ENCODE measurements at places on chromosomes 6 and 20.

DNA sequence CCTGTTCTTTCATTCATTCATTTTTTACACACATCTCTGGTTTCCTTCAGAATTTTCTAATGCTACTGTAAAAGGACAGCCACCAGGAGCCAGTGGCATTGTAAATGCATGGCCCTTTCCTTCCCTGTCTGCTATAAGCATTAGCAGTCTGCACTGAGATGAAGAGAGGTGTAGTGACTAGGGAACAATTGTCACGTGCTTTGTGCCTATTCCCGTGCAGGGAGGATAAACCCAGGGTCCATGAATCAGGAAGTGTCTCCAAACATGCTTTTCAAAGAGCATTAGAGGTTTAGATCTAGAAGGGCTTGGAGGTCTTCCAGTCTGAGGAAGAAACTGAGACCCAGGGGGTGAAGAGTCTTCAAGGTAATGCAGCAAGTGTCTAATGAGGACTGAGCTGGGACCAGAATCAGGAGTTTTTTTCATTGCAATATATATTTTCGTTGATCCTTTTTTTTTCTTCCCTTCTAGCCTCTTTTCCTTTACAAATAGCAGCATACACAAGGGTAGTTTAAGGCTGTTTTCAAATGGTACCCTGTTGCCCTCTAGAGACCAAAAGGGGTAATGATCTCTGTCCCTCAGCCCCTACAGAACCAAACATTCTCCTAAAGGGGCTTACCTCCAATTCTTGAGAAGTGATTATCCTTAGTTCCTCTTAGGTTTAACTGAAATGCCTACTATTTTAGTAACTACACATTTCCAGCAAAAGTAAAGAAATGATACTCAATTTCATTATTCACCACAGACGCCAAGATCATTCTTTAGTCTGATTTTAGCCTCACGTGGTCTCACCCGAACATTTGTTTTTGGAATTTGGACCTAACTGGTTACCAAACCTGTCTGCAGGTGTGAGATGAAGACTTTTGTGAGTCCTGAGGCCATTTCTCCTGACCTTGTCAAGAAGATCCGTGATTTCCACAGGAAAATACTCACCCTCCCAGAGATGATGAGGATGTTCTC, 6.6 kb downstream of the TRIM15 start:
- DNase-seq, result peak; percentile 13

- no peak for DNase-seq
Observed at GRCh38 chr6:134238960-134239795, 78.7 kb downstream of the SGK1 start.

- DNase-seq, result no peak
Observed at GRCh38 chr6:128492386-128492785, 28.0 kb downstream of the PTPRK start.

GRCh38 chr6:123904228-123904627, 100.6 kb downstream of the NKAIN2 start:
- DNase-seq, result no peak

DNA sequence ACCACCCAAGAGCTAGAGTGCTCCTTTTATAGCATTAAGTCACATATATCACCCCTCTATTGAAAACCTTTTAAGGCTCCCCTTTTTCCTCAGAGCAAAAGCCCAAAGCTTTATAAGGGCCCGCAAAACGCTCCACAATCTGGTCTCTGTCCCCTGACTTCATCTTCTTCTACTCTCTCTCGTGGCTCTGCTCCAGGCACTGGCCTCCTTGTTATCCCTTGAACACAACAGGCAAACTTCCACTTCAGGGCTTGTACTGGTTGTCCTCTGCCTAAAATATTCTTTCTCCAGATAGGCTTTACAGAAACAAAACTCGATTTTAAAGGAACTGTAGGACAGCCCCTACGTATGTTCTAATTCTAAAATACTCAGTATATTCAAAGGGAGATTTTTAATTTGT, 44.0 kb upstream of the SPDEF start:
- DNase-seq, result no peak

- no peak for DNase-seq
Observed at GRCh38 chr6:64672651-64673050, 1034.4 kb downstream of the EYS start.

DNA sequence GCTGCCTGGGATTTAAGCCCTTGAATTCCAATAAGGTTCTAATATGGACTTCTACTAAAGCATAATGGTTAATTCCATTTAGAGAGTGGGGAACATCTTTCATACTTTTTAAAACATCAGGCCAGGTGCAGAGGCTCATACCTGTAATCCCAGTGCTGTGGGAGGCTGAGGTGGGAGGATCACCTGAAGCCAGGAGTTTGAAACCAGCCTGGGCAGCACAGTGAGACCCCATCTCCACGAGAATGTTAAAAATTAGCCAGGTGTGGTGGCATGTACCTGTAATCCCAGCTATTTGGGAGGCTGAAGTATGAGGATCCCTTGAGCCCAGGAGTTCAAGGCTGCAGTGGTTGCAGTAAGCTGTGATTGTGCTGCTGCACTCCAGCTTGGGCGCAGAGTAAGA, 35.0 kb downstream of the E2F3 start:
- no peak for DNase-seq

GRCh38 chr6:27579973-27580372, 107.1 kb upstream of the ZNF184 start:
- DNase-seq, result no peak

GRCh38 chr6:13071550-13072345, 256.6 kb downstream of the TBC1D7 start:
- no peak for DNase-seq

DNA sequence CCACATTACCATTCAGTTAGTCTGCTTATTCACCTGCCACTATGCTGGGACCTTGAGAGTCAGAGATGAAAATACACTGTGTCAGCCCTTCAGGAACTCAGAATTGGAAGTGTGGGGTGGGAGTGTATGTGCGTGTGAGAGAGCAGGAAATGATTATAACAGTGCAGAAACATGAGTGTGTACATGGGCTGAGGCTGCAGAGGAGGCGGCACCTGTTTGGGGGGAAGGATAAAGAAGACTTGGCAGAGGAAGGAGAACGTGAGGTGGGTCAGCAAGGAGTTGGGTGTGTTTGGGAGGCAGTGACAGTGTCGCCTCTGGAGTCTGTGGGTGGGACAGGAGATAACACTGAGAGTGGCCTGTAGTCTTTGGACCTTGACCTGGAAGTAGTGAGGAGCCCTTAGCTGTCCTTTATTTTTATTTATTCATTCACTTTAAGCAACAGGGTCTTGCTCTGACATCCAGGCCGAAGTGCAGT, 3.1 kb downstream of the CHMP4B start:
- DNase-seq, result no peak

- DNase-seq, result peak; percentile 68
Observed at GRCh38 chr6:32685603-32686002, 19.1 kb upstream of the HLA-DQB1 start.

DNA sequence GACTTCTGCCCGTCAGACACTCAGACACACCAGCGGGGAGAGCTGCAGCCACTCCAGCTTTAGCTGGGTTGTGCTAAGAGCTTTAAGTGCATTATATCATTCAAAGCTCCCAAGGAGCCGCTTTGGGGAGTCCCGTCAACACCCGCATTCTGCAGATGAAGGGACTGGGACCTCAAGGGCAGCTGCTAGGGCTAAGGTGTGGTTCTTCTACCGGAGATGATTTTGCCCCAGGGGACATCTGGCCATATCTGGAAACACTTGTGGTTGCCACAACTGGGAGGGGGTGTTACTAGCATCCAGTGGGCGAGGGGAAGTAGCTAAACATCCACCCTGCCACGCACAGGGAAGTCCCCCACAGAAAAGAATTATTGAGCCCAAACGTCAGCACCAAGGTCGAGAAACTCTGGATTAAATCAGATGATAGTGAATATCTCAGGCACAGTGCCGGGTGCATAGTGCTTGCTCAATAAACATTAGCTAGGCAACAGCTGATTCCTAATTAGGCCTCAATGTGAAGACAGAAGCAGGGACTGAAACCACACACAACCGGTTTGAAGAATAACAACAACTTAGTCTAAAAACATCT, 29.6 kb downstream of the PMEPA1 start:
- DNase-seq, result no peak

DNA sequence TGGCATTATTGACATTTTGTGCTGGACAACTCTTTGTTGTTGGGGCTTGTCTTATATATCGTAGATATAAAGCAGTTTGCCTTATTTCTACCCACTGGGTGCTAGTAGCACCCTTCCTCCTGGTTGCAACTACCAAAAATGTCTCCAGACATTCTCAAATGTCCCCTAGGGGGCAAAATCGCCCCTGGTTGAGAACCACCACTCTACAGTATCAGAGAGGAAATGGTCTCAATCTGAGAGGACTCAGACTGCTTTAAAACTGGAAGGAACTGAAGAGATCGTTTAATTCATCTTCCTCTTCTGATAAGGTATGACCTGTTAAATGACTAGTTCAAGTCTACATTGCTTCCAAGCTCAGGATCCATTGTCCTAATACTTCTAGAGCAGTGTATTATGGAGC, 14.9 kb downstream of the SH3BGRL2 start:
- DNase-seq, result no peak

DNA sequence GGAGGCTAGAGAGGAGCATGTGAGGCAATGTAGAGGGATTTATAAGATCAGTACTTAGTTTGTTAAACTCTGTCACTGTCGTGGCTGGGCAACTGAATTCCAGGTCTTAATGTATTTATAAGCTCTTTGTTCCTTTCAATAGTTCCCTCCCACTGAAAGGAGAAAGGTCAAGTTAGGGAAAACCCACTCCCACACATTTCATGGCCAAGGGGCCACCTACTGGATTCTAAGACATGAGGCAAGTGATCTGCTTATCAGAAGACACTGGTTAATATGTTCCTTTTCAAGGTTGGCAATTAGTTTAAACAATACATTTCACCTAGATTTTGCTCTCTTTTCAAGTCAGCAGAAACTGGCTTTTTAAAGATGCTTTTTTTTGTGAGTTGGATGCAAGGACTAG, 5.4 kb upstream of the GSTA5 start:
- no peak for DNase-seq

- no peak for DNase-seq
Observed at GRCh38 chr6:11711984-11712711, 66.5 kb downstream of the ADTRP start.

DNA sequence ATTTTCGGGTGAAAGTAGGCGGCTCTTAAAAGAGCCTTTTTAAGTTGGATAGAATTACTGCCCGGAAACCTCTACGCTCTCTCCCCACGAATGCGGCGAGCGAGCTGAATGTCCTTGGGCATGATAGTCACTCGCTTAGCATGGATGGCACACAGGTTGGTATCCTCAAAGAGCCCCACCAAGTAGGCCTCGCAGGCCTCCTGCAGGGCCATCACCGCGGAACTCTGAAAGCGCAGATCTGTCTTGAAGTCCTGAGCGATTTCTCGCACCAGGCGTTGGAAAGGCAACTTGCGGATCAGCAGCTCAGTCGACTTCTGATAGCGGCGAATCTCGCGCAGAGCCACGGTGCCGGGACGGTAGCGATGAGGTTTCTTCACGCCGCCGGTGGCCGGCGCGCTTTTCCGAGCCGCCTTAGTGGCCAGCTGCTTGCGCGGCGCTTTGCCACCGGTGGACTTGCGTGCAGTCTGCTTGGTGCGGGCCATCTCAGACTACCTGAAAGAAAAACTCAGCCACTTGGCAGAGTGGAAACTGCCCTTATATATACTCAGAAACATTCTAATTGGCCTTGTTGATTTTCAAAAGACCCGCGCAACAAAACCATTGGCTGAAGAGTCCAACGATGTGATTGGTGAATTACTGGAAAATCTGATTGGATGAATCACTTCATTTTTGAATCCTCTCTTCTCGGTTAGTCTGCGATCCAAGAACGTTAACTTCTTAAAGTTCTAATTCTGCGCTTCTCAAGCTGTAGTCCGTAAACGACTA, 93.9 kb upstream of the BTN3A2 start:
- DNase-seq, result peak; percentile 81

- peak; percentile 79 for DNase-seq
Observed at GRCh38 chr20:2508631-2509467, at the start of gene ZNF343. ZNF343 (minus strand) TSS chr20:2508915; CDS start chr20:2493895, 15,020 bp downstream.

DNA sequence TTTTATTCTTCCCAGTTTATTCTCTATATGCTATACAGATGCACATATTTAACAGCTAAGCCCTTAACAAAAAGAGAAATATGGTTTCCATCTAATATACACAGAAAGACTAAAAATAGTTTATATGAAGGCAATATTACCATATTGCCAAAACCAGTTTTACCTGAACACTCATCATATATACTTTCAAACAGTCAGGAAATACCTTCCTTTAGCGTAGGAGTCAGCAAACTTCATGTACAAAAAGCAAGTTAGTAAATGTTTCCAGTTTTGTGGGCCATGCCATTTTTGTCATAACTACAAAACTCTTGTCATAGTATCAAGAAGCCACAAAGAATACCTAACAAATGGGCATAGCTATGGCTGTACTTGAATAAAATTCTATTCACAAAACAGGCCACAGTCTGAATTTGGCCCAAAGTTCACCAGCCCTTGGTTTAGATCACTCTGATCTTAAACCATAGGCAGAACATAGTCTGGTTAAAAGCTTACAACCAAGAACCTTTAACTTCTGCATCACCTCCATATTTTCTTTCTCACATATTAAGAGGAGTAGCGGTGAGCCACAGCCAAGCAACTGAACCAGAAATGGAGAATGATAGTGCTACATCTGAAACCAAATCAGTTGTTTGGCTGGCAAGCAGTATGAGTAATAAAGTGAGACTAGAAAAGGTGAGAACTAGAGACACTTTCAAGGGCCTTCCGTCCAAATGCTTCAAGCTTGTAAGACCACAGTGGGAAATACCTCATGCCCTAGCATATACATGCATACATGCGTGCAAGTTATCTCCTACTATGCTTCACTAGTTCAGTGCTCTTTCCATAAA, 116.6 kb downstream of the PTPRK start:
- DNase-seq, result no peak

- DNase-seq, result no peak
Observed at GRCh38 chr20:23835716-23836115, 9.2 kb upstream of the CST2 start.

DNA sequence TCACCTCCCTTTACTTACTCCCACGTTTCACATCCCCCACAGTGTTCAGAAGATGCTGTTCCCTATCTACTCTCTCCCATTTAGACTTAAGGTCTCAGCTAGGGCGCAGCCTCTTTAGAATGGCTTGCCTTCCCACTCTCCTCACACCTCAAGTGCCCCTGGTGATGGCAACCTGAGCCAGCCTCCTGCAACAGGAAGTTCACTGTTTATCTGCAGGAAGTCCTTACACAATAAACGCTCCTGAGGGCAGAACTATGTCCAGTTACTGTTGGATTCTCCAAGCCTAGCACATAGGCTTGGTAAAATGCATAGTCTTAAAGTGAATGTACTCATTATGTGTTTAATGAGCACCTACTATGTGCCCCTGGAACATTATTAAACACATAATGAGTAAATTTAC, 21.9 kb upstream of the RAB22A start:
- no peak for DNase-seq

GRCh38 chr6:166947251-166947650, 9.1 kb downstream of the RNASET2 start:
- DNase-seq, result no peak
